ENCODE measurements at places on chromosomes 3 and 15.

DNA sequence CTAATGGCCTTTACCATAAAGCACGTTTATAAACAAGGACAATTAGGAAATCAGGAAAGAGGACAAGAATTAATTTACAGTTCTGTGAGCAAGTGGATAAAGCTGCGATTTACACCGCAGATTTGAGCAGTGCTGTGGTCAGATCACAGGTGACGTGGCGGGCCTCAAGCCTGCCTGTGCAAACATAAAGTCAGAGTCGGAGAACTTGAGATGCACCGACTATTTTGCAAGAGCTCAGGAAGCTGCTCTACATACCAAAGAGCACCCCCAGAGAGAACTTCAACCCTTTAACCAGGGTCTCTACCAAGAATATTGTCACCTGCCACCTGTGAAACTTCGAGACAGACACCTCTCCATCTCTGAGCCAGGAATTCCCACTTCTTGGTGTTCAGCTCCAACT lies 35.7 kb downstream of the MECOM start:
- no peak for DNase-seq

GRCh38 chr3:83559082-83559481 lies 1399.7 kb upstream of the CADM2 start:
- DNase-seq = no peak

DNA sequence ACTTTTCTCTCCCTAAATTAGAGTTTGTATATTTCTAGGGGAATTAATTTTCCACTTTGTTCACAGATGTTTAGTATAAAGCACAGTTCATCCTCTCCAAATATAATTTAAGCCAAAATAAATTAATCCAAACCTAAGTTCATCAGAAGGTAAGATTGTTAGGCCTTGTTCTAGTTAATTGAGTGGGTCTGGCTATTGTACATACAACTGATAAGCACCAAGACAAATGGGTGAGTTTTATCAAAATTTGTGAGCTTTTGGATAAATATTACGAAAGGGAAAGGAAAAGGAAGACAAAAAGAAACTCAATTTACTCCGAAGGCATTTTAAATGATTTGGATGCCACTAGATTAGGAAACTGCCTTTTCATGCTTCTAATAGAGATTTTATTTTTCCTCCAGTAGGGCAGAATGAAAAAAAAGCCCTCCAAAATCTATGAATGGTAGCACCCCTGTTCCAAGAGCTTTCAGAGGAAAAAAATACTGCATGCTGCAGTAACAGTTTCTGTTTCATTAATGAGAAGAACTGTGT lies 304.0 kb downstream of the ZNF385D start:
- DNase-seq = no peak

- DNase-seq = no peak
Measured at GRCh38 chr3:139778682-139779233, 101.0 kb upstream of the NMNAT3 start.

DNA sequence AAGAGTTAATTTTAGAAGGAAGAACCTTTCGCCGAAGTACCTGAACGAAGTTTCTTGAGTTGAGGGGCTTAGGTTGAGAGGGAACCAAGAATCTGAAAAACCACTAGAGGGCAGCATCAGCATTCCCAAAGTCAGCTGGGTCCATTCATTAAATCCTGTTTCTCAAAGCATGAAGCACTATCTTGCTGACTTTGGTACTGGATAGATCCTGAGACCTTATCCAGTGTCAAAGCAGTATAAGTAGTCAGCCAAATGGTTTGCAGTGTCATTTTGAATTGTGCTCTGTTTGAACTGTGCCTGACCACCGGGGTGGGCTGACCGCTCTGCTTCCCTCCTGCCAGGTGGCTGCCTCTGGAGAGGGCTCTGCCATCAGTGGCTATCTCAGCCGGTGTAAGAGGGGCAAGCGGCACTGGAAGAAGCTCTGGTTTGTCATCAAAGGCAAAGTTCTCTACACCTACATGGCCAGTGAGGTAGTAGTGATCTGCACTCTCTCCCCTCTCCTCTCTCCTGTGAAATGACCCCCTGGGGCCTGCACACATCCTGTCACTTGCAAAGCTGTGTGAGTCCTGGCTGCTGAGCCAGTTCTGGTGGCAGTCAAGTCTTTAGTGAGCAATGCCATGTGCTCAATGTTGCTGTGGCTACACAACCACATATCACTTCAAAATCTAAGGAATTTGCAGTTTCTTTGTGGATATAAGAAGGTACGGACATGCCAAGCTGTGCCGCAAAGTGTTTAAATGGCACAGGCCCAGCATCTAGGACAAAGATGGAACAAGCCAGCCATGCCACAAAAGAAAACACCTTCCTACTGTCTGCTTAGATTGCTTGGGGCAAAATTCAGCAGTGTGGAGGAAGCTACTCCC lies 21.4 kb upstream of the NR2C2 start:
- DNase-seq = peak; percentile 71

DNA sequence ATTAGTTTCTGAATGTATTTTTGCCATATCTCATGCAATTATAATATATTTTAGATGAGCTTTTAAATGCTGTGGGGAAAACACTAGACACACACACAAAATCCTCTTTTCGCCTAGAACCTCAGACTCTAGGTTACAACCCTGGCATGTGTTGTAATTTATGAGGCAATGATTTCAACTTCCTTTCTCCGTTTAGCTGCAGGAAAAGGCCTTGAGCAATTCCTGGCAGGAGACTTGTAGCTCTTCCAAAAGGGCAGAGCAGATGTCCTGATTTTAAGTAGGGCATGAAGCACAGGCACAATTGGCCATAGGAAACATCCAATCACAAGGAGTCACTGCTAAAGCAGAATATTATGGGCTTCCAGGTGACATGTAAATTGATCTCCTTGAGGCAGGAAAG lies 82.0 kb downstream of the GPR156 start:
- DNase-seq = peak; percentile 81

GRCh38 chr15:40344631-40345120 lies 3.9 kb upstream of the CCDC9B start:
- peak; percentile 75 for DNase-seq

- no peak for DNase-seq
Measured at GRCh38 chr3:34300621-34301020, 502.2 kb downstream of the PDCD6IP start.

DNA sequence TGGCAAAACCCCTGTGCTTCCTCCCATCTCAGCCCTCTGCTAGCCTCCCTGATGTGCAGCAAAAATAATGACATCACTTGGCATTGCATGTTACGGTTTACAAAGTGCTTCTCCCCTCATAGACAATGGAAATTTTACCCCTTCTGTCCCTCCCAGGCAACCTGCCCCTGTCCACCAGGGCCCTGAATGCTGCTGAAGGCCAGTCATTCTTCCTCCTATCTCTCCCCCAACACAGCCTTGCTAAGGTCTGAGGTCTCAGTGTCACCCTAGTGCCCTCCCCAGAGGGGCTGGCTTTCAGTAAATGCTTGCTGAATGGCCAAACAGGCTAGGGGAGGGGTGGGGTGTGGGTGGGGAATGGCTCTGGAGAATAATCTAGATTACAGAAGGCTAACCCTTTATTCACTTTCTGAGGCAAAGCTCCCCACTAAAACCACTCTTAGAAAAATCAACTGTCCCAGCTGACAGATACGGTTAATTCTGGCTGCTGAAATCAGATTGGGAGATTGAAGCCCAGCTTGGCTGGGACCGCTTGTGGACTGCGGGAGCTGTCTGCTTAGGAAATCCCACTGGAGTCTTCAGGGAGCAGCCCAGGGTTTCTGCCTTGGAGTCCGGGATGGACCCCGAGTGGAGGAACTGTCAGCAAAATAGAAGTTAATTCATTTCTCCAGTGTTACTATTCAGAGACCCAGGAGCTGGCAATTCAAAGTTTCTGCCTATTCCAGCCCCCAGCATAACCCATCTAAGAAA lies 22.9 kb downstream of the ANP32A start:
- DNase-seq = no peak

- peak; percentile 42 for DNase-seq
Measured at GRCh38 chr3:45582430-45582829, 12.1 kb upstream of the LIMD1 start.

DNA sequence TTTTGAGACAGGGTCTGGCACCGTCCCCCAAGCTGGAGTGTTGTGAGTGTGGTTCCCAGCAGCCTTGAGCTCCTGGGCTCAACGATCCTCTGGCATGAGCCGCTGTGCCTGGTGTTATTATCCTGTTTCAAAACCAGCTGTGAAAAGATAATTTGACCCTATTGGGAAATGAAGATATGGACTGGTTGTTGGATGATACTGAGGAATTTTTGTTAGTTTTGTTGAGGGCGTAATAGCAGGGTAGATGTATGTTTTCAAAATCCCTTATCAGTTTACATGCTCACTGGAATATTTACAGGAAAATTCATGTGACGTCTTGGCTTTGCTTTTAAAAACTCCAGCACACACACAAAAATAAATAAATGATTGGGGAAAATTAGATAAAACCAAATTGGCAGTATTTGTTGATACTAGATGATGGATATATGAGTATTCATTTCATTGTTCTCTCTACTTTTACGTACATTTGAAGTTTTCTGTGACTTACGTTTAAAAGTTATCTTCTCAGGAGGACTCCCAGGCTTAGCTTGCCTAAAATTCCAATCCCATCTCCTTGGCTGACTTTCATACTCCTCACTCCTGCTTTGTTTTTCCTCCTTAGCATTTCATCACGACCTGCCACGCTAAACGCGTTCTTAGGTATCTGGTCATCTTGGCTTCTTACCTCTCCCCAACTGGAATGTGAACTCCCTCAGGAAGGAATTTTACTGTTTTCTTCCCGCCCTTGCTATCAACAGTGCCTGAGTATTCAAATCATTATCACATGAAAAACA lies 56.8 kb upstream of the TFRC start:
- no peak for DNase-seq

GRCh38 chr15:100373942-100374341 lies 32.2 kb upstream of the ADAMTS17 start:
- no peak for DNase-seq

- no peak for DNase-seq
Measured at GRCh38 chr3:108091498-108092250, 843 bp upstream of the CD47 start.

DNA sequence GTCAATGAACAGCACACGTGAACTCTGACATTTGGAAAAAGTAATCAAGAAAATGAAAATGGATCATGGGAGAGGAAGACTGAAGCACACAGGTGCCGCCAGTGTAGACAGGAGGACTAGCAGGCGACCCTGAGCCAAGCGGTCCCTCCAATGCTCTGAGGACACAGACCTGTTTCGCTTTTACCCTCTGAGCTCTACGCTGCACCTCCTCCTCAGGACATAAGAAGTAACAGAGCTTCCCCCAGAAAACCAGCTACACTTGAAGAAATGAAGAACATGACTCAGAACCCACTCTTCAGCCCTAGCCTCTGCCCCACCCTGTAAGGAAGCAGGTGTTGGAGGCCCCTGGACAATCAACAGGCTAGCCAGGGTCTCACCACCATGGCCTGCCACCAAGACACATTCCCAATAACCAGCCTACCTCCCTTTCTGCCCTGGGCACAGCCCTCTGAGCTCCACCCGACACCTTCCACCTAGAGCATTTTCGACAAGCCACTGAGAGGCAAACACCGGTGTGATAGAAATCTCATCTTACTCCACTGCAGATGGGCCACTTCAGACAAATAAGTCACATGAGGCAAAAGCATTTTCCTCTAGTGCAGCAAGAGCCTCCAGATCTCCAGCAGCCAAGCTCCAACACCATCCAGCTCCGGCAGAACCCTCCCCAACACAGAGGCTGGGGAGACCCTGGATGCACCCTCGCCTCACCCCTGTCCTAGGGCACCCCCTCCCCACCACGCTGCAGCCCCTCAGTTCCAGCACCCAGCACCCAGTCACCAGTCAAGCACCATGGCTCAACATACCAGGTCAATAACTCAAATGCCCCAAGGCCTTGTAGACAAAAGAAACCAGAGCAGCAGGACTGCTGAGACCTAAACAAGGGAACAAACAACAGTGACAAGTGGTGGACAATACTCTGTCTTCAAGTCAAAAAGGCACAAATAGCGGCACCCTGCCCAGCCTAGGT lies 11.4 kb downstream of the FAM174B start:
- no peak for DNase-seq

GRCh38 chr15:67076147-67076843 lies 10.9 kb downstream of the SMAD3 start:
- peak; percentile 90 for DNase-seq

- DNase-seq = no peak
Measured at GRCh38 chr3:50174947-50175524, 16.4 kb upstream of the GNAT1 start.

DNA sequence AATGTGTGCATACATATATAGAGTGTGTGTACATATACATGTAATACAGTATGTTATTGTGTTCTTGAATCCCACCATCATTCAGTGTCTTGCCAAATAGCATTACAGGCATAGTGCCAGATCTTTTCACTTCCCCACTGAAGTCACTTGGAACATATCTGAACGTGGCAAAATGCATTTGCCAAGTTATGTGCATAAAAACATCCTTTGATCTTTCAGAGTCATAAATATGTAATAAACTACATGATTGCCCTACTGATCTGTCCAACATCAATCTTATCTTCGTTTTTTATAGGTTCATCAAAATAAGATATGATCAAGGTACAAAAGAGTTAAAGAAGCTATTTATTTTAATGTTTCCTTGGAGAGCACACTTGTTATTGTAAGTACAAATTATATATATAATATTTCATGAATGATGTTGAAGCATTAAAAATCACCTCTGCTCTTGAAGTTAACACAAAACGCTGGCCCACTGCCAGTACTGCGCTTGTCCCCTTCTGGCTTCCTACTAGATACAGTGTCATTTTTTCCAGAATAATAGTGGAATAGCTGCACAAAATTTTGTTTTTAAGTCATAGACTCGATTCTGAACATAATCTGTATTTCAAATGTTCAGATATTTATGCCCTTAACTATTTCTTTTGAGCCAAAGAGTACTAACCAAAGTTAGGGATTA lies 549.5 kb upstream of the ARRDC4 start:
- DNase-seq = no peak

DNA sequence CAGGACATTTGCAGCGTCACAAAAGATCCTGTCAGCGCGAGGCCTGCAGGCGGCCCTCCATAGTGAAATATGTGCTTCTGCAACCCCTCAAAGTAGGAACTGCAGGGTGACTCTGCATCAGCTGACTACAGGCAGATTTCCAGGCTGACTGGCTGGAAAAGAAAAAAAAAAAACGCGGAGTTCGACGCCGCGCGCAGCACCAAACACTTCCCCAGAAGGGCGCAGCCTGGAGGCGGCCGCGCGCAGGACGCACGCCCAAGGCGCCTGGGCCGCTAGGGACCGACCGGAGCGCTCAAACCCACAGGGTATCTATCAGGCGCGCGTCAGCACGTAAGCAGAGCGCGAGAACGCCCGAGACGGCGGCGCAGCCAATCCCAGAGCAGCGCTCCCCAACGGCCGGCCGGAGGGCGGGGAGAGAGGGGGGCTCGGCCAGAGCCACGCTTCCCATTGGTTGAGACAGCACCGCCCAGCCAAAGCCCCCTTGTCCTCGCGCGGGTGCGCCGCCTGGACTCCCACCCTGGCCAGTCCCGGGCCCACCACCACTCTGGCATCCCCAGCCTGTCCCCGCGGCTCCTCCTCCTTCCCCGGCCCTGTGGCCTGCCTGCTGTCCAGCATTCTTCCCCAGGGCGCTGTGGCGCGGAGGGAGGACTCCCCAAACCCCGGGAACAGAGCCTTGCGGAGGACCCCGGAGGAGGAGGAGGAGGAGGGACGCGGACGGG lies 1.0 kb downstream of the BDH1 start:
- peak; percentile 98 for DNase-seq

GRCh38 chr15:67143646-67144045 lies 78.2 kb downstream of the SMAD3 start:
- peak; percentile 41 for DNase-seq

GRCh38 chr15:80866936-80867335 lies 87.8 kb downstream of the CEMIP start:
- no peak for DNase-seq

- peak; percentile 50 for DNase-seq
Measured at GRCh38 chr15:101126618-101127505, 125.0 kb downstream of the CHSY1 start.
